ENCODE measurements at places on chromosomes 5 and 9. TPM values are rescaled to one million over a fixed set of nuclear protein-coding genes. Genes with fewer than 3 reads are reported as not detected.

The CENPK gene
- total RNA-seq: 1.1 TPM

The TMEM141 gene
- total RNA-seq: 37.8 TPM

The PCDHB3 gene
- 2.3 TPM for total RNA-seq

The ZDHHC21 gene
- total RNA-seq: 18.7 TPM

The IRGM gene
- not detected for total RNA-seq

The AGXT2 gene
- total RNA-seq: not detected

The SNCAIP gene
- 4.5 TPM for total RNA-seq

The CDX1 gene
- total RNA-seq: not detected

The SPINK13 gene
- not detected for total RNA-seq

DNA sequence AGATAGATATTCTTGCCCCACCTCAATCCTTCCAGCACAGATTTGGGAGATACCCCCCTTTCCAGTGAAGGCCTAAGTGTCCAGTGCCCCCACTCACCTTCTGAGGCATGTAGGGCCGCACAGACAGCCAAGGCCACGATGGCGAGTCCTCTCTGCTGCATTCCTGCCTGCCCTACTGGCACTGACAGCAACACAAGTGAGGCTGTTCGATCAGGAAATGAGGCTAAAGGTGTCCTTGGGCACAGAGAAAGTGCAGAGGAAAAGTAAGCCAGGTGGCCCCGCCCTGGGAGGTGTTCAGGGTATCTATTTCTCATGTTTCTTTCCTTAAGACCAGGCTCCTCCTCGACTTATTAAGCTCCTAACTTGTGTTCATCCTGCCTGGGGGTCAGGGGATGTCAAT, at the start of gene CCL28:
Gene CCL28 (minus strand): TSS at position 236 of the 400 bp plus-strand sequence. CDS start 75 bp downstream, at position 161.
- no peak for DNase-seq

DNA sequence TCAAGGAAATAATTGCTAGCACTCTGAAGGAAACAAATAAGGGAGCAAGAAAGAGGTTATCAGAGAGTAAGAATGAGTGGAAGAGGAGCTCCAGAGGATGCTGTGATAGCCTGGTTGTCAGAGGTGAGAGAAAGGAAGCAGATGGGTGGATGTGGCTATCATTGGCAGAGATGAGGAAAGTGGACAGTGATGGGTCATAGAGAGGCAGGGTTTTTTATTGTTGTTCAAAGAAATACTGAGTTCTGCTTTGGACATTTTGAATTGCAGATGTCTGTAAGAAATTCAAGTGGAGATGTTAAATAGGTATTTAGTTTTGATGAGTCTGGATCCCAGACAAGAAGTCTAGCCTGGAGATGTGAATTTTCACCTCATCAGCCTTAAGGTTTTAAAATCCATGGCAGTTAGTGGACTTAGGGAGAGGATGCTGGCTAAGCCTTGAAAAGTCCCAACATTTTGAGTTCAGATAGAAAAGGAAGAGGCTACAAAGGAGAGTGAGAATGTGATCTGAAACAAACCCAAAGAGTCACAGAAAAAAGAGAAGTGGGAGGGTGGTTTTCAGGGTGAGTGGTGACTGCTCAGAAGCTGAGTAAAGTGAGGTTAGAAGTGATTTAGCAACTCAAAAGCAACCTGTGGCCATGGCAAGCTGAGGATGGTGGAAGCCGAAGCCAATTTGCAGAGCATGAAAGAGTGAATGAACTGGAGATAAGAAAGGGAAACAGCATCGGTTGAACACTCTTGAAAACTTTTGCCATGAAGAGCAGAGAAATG, 50.4 kb downstream of the PPIC start:
- DNase-seq: no peak

GRCh38 chr9:119905724-119906123, 536.5 kb upstream of the BRINP1 start:
- no peak for DNase-seq

- DNase-seq: no peak
Measured at GRCh38 chr5:79256563-79256962, 20.6 kb downstream of the JMY start.

GRCh38 chr5:59874675-59875074, 18.9 kb downstream of the PDE4D start:
- DNase-seq: no peak

DNA sequence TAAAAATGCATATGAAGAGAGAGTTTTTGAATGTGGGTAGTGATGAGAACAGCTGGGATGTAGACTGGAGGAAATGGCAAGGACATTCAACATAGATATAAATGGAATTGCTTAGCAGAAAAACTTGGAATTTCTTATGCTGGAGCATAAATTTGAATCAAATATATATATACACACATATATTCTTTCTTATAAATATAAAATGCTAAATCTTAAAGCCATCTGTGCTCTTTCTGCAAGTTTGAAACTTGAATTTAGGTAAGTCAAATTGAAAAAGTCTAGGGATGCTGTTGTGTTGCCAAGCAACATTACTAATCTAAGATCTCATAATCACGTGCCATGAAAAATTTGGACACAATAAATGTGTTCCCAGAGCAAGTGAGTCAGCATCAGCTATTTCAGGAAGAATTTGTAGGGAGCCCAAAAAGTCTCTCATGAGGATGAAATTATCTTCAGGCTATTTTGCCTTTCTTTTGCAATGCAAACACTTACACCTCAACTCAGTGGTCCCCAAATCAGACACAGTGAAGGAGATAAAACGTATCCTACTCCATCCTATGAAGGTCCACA, 58.4 kb upstream of the ALDH1A1 start:
- no peak for DNase-seq

- DNase-seq: no peak
Measured at GRCh38 chr5:176879663-176880361, 19.3 kb downstream of the HK3 start.

- DNase-seq: no peak
Measured at GRCh38 chr5:5089895-5090649, 50.1 kb upstream of the ADAMTS16 start.

GRCh38 chr5:67190410-67190809, 6.2 kb downstream of the CD180 start:
- no peak for DNase-seq

DNA sequence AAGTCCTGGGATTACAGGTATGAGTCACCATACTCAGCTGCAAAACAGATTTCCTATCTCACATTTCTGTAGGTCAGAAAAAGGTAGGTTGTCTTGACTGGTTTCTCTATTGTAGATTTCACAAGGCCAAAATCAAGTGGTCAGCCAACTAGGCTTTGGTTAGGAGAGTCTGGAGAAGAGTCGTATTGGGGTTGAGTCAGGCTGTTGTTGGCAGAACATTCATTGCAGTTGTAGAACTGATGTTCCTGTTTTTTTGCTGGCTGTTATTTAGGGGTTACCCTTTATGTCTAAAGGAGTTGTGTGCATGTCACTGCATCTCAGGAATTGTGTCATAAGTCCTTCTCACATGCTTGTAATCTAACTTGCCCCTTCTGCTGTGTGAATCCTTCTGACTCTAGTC, 814.2 kb upstream of the GRAMD2B start:
- DNase-seq: no peak

- no peak for DNase-seq
Measured at GRCh38 chr5:126543660-126544059, 51.4 kb downstream of the ALDH7A1 start.

GRCh38 chr9:22158271-22158670, 149.2 kb upstream of the CDKN2B start:
- no peak for DNase-seq

- no peak for DNase-seq
Measured at GRCh38 chr9:12439267-12439666, 253.9 kb upstream of the TYRP1 start.

DNA sequence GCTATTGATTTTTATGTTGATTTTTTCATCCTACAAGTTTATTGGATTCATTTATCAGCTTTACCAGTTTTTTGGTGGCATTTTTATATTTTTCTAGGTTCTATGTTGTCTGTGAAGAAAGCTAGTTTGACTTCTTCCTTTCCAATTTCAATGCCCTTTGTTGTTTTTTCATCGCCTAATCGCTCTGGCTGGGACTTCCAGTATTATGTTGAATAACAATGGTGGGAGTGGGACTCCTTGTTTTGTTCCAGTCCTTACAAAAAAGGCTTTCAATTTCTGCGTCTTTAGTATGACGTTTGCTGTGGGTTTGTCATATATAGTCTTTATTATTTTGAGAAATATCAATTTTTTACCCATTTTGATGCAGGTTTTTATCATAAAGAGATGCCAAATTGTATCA, 175.6 kb upstream of the CCNH start:
- no peak for DNase-seq

DNA sequence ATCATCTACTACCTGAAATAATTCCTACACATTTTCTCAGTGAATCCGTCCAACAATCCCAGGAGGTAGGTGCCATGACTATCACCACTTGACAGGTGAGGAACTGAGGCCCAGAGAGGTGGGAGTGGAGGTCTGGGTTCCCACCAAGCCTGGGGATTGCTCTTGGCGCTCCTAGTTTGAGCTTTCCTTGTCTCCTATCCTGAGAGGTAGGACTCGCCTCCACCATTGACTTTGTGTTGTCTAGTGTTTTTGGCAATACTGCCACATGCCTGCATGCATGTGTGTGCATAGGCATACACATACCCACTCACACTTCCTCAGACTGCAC, 6.3 kb upstream of the NTNG2 start:
- DNase-seq: no peak

DNA sequence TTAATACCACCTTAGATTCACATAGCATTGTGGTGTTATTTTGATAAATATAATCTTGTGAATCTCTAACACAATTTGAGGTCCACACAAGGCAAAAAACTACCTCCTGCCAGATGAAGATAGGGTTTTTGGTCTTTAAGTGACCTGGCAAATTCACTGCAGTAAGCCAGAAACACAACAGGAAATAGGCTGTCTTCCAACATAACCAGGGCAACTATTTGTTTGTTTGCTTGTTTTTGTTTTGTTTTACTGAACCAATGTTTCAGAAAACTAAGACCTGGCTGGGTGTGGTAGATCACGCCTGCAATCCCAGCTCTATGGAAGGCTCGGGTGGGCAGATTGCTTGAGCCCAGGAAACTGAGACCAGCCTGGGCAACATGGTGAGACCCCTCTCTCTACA, 95.5 kb downstream of the USP20 start:
- DNase-seq: no peak

DNA sequence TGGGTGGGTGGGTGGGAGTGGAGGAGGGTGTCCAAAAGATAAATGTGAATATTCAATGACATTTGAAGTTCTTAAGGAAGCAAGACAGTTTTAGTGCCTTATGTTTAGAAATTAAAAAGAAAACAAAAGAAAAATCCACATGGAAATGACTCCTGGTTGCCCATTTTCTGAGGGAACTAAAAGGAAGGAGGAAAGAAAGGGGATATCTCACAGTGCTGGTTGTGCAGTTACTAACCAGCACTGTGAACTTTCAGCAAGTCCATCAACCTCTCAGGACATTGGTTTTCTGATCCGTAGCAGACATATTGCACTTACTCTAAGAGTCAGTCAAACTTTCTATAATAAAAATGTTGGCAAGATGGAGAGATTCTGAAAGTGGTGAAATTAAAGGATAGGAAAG, 431.0 kb upstream of the CLINT1 start:
- DNase-seq: no peak

DNA sequence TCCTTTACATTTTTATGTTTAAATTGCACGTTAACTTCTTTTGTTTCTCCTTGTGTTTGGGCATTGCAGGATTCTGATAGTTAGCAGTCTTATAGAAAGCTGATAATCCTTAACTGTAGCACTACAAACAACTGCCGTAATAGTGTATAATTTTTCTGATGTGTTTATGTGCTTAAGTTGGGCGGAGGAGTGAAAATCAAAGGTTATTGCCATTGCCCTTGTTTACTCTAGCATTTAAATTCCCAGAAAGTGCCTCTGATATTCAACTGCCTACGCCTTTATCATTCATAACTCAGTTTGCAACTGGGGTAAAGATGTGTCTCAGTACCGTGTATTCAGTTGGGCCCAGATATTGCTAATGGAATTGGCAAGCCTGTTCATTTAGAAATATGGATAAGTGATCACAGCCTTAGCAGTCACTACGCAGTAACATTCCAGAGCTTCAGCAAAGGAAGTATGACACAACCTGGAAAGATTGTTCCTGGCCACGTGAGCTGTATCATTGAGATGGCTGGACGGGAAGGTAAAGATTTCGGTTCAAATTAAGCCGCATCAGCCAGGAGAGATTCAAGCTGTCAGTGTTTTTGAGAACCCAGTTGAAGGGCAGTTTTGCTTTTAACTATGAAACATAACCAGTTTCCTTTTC, 28.1 kb upstream of the LRRTM2 start:
- DNase-seq: no peak

- DNase-seq: no peak
Measured at GRCh38 chr5:54874337-54875021, 110.9 kb downstream of the ESM1 start.

DNA sequence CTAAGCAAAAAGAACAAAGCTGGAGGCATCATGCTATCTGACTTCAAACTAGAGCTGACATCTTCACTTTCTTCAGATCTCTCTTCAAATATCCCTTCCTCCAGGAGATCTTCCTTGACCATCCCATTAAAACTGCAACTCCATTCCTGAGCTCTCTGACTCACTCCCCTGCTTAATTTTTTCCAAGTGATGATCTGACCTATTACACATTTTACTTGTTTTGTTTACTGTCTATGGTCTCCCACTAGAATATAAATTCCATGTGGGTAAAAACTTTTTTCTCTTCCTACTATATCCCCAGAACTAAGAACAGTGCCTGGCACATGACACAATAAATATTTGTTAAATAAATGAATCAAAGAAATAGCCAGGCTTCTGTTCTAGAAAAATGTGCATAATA, 87.5 kb downstream of the SLIT3 start:
- DNase-seq: no peak

GRCh38 chr9:134301387-134302129, 24.7 kb upstream of the RXRA start:
- no peak for DNase-seq

DNA sequence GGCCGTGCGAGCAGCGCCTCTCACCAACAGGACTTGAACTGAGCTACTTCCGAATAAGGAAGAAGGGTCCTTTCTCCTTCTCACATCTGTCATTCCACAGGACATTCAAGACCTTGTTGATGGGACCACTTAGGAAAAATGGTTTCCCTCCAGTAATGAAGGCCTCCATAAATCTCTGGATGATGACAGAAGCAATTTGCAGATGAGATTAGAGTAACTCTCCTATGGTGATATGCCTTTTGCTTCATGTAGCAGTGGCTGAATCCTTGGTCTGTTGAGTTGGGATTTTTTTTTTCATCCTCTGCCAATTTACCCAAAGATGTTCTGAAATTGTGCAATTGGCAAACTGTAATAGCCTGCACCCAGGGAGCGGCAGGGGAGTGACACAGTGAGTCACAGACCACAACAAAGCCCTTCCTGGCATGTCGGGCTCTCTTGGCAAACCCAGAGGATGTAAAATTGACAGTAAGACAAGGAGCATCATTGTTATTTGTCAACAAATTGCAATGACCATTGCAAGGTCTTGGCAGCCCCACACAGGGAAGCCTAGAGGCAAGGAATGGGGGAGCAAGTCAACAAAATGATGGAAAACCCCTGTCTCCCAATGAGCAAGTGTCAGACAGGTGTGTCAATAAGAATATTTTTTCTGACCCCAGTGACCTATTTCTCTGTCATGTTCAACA, 275.9 kb downstream of the ACTL7B start:
- no peak for DNase-seq

- DNase-seq: no peak
Measured at GRCh38 chr9:68777070-68777763, 72.2 kb downstream of the PIP5K1B start.

All from thoracic aorta (tissue), 2 donors.